Left lung (tissue), 14 donors: ENCODE measurements at places on chromosomes 11 and 22. TPM values are rescaled to one million over a fixed set of nuclear protein-coding genes. Genes with fewer than 3 reads are reported as not detected.

Gene SCGB1D2
- not detected for total RNA-seq

Gene KCNJ1
- total RNA-seq: not detected

Gene KCNQ1
- 37.7 TPM for total RNA-seq

Gene BIRC3
- total RNA-seq: 14.0 TPM

Gene KCNK7
- total RNA-seq: 2.0 TPM

Gene ZP1
- not detected for total RNA-seq

Gene PATE3
- not detected for total RNA-seq

Gene TBC1D22A
- 27.3 TPM for total RNA-seq

- no peak for DNase-seq
- peaks cover 19% of the 10 kb centered on the region for H3K36me3 ChIP-seq
- H3K4me3 ChIP-seq: no peak overlapping the region
- H3K4me1 ChIP-seq: peaks cover 41% of the 10 kb centered on the region
Observed at GRCh38 chr11:35173011-35173511, 34.1 kb downstream of the CD44 start.

GRCh38 chr11:74204701-74205100 lies 33.6 kb downstream of the PPME1 start:
- no peak for DNase-seq
- no peaks in the 10 kb centered on the region for H3K4me1 ChIP-seq
- no peaks in the 10 kb centered on the region for H3K27me3 ChIP-seq
- no peak overlapping the region for H3K4me3 ChIP-seq

- peaks cover 8% of the 10 kb centered on the region for H3K36me3 ChIP-seq
- DNase-seq: no peak
Observed at GRCh38 chr11:86949995-86950660, 5.1 kb downstream of the FZD4 start.

GRCh38 chr22:49062155-49062801 lies 765.4 kb downstream of the BRD1 start:
- no peaks in the 10 kb centered on the region for H3K4me1 ChIP-seq
- no peaks in the 10 kb centered on the region for H3K27me3 ChIP-seq
- DNase-seq: no peak
- H3K36me3 ChIP-seq: no peaks in the 10 kb centered on the region
- H3K27ac ChIP-seq: no peak overlapping the region
- H3K4me3 ChIP-seq: no peak overlapping the region

DNA sequence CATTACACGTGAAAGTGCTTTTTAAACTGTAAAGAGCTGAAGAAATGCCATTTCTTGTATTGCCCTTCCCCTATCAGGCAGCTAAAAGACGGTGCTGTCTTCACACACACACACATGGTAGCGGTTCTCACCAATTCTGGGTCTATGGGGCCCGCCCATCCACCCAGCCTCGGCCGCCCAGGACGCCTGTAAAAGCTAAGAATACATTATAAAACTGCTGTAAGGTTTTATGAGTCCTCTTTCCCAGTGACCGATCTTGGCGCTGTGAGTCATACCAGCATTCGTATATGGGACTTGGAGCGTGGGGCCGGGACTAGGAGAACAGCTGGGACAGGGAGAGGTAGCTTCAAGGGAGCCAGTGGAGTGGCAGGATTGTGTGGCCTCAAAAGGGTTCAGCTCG lies 149.7 kb upstream of the CADM1 start:
- no peak overlapping the region for H3K27ac ChIP-seq
- DNase-seq: no peak
- no peaks in the 10 kb centered on the region for H3K36me3 ChIP-seq
- no peaks in the 10 kb centered on the region for H3K4me1 ChIP-seq

DNA sequence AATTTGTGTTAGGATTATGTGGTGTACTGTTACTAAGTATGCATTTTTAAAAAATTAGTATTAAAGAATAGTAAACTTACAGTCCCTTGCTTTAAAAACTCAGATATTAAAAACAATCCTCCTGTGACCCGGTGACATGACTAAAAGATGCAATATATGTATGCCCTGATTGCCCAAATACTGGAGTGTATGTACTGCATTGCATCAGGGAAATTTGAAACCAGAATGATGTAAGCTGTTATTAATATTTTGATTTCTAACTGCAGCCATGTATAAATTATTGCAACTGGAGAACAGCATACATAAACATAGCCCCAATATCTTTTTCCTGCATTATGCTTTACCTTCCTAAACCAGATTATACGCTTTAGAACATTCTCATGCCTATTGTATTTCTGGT lies 3.7 kb upstream of the HSPA8 start:
- no peak overlapping the region for H3K4me3 ChIP-seq
- peaks cover 10% of the 10 kb centered on the region for H3K4me1 ChIP-seq
- no peaks in the 10 kb centered on the region for H3K27me3 ChIP-seq
- H3K27ac ChIP-seq: no peak overlapping the region
- DNase-seq: no peak
- H3K36me3 ChIP-seq: no peaks in the 10 kb centered on the region

- H3K27me3 ChIP-seq: no peaks in the 10 kb centered on the region
- H3K4me3 ChIP-seq: no peak overlapping the region
- no peak for DNase-seq
- no peak overlapping the region for H3K27ac ChIP-seq
- no peaks in the 10 kb centered on the region for H3K4me1 ChIP-seq
Observed at GRCh38 chr11:87892291-87892690, 283.0 kb downstream of the RAB38 start.

DNA sequence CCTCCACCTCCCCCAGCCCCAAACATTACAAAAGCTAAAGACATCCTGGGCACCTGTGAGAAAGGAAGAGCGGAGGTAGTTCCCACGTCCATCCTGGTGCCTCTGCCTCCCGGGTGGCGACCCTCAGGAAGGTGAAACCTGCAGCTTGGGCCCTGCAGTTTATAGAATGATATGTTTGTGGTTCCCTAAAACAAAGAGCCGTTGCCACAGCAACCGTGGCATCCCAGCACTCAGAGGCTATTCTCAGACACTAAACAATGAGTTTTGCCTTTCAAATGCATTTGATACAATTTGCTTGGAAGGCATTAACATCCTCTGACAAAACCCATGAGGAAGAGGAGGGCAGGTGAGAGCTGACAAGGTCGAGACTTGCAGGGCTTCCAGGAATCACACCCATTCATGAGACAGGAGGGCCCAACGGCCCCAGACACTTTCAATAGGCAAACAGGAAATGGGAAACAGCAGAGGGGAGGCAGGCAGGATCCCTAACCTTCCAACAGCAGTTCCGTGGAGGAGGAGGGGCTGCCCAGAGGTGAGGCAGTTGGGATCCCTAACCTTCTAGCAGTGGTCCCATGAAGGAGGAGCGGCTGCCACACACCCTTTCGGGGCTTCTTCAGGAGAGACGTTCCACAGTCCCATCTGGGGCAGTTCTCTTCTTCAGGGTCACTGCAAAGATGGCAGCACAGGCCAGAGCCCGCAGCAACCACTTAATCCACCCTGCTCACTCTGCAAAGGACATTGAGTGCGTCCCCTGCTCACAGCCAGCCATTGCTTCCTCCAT lies 379.2 kb downstream of the SHANK2 start:
- no peak overlapping the region for H3K4me3 ChIP-seq
- H3K27me3 ChIP-seq: no peaks in the 10 kb centered on the region
- no peaks in the 10 kb centered on the region for H3K4me1 ChIP-seq
- no peak for DNase-seq
- H3K36me3 ChIP-seq: no peaks in the 10 kb centered on the region
- H3K27ac ChIP-seq: no peak overlapping the region

- H3K4me3 ChIP-seq: peak overlapping the region; percentile 7
- peak overlapping the region; percentile 92 for H3K27ac ChIP-seq
- H3K27me3 ChIP-seq: no peaks in the 10 kb centered on the region
- peak; percentile 79 for DNase-seq
Observed at GRCh38 chr11:65640483-65641296, 2.8 kb downstream of the SIPA1 start.

GRCh38 chr22:28333088-28333487 lies 346.6 kb downstream of the TTC28 start:
- no peaks in the 10 kb centered on the region for H3K4me1 ChIP-seq
- H3K27me3 ChIP-seq: no peaks in the 10 kb centered on the region
- H3K27ac ChIP-seq: no peak overlapping the region
- H3K36me3 ChIP-seq: no peaks in the 10 kb centered on the region
- H3K4me3 ChIP-seq: no peak overlapping the region

GRCh38 chr11:126181939-126182730 lies 29.3 kb downstream of the RPUSD4 start:
- no peak overlapping the region for H3K4me3 ChIP-seq
- H3K36me3 ChIP-seq: no peaks in the 10 kb centered on the region
- H3K27ac ChIP-seq: no peak overlapping the region
- no peak for DNase-seq
- no peaks in the 10 kb centered on the region for H3K4me1 ChIP-seq

DNA sequence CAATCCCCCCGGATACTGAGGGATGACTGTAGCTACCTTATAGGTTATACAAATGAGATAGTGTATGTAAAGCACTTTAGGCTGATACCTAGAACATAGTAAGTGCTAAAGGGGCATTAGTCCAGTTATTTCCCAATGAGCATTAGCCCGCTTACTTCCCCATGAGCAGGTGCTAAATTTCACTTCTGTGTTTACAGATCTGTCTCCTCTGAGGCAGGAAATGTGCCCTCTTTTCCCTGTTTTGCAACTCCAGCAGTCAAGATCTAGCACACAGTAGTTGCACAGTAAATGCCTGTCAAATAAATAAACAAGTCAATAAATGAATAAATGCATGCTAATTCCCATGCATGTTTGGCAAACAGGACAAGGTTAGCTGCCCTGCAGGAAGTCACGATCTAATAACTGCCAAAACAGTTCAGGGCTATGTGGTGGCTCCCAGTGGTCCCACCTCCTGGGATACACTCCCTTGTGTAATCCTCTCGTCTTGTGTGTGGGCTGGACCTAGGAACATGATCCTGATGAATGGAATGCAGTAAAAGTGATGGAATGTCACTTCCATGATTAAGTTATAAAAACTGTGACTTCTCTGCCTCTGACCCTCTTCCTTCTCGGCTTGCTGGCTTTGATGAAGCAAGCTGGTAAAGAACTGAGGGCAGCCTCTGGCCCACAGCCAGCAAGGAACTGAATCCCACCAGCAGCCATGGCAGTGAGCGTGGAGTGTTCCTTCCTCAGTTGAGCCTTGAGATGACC lies 459.0 kb downstream of the SOX6 start:
- no peak overlapping the region for H3K27ac ChIP-seq
- H3K27me3 ChIP-seq: no peaks in the 10 kb centered on the region
- H3K4me1 ChIP-seq: peaks cover 11% of the 10 kb centered on the region
- H3K4me3 ChIP-seq: no peak overlapping the region
- DNase-seq: no peak

GRCh38 chr11:86243396-86243795 lies 1.2 kb upstream of the EED start:
- peaks cover 13% of the 10 kb centered on the region for H3K4me1 ChIP-seq
- H3K27me3 ChIP-seq: no peaks in the 10 kb centered on the region
- H3K36me3 ChIP-seq: no peaks in the 10 kb centered on the region
- no peak overlapping the region for H3K4me3 ChIP-seq
- DNase-seq: no peak
- no peak overlapping the region for H3K27ac ChIP-seq

DNA sequence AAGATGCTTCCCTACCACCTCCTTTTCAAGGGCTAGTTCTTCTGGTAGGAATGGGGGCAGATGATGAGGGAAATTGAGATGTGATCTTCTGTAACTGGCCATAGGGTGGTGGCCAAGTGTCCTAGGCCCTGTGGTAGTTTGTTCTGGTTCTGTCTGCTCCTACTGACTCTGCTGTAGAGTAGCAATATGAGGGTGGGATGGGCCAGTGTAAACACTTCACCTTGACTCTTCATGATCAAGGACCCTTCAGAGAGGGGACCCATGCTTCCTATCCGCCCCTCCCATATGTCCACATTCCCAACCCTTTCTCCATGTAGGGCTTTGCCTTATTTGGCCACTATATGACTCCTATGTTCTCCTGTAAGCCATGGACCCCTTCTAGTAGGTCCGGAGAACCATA lies 230.3 kb upstream of the SESN3 start:
- DNase-seq: no peak
- peaks cover 7% of the 10 kb centered on the region for H3K4me1 ChIP-seq
- no peak overlapping the region for H3K4me3 ChIP-seq
- no peaks in the 10 kb centered on the region for H3K27me3 ChIP-seq
- H3K27ac ChIP-seq: no peak overlapping the region
- H3K36me3 ChIP-seq: no peaks in the 10 kb centered on the region
